ENCODE measurements at places on chromosomes 7 and 10.

- DNase-seq = no peak
These were observed 8.0 kb upstream of the PPIF start for GRCh38 chr10:79339266-79339665.

- no peak for DNase-seq
These were observed 207.4 kb downstream of the DIP2C start for GRCh38 chr10:482051-482501.

GRCh38 chr10:24396396-24396795, 187.5 kb downstream of the KIAA1217 start:
- DNase-seq = no peak

- no peak for DNase-seq
These were observed 228.7 kb downstream of the BAMBI start for GRCh38 chr10:28906011-28906411.

GRCh38 chr7:149440222-149440621, 20.6 kb downstream of the ZNF777 start:
- DNase-seq = no peak

- no peak for DNase-seq
These were observed 137.6 kb downstream of the TSPAN12 start for GRCh38 chr7:120720317-120720716.

DNA sequence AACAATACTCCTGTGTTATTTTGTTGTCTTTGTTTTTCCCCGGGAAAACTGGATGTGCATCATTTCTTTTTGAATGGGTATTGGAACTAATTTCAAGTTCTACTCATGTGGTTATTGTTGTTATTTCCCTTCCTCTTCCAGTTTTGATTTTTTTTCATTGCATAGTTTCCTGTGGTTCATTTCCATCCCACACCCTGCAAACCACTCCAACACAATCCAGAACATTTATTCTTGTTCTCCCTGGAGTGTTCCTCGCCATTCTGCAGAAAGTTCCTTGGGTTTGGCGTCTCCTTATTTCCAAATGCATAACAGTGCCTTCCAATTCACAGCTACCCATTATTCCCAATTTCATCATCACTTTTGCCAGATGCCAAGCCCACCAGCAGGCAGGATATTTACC, 775.1 kb downstream of the TNS3 start:
- no peak for DNase-seq

- DNase-seq = no peak
These were observed 4.3 kb upstream of the CALU start for GRCh38 chr7:128734890-128735289.

GRCh38 chr7:28865601-28866144, 92.5 kb downstream of the TRIL start:
- no peak for DNase-seq

DNA sequence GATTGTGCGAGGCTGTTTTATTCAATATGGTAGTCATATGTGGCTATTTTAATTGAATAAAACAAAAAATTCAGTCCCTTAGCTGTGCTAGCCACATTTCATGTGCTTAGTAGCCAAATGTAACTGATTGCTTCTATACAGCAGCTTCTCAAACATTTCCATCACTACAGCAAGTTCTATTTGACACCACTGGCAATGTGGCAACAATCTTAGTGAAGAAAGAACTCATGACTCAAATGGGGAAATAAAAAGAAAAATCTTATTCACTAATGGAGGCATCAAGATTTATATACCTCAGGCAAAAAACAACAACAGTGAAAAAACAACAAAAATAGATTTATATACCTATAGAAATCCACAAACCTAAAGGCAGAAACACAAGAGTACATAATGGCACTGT, 17.9 kb downstream of the SEM1 start:
- DNase-seq = no peak

DNA sequence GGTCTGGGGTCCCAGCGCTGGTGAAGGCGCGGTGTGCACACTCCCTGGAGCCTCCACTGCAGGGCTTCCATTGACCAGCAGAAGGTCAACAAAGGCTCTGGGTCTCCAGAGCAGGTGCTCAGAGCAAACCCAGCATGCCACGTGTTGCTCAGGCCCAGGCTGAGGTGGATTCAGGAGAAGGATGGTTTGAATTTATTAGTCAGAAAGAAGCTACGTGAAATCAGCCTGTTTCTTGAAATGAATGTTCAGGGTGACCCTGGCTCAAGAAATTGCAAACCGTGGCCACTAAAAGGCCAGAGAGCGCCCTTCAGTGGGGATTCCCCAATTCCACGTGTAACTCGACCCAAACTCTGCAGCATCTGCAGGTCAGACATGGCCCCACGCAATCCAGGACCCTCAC, 82.7 kb upstream of the PFKP start:
- DNase-seq = no peak

DNA sequence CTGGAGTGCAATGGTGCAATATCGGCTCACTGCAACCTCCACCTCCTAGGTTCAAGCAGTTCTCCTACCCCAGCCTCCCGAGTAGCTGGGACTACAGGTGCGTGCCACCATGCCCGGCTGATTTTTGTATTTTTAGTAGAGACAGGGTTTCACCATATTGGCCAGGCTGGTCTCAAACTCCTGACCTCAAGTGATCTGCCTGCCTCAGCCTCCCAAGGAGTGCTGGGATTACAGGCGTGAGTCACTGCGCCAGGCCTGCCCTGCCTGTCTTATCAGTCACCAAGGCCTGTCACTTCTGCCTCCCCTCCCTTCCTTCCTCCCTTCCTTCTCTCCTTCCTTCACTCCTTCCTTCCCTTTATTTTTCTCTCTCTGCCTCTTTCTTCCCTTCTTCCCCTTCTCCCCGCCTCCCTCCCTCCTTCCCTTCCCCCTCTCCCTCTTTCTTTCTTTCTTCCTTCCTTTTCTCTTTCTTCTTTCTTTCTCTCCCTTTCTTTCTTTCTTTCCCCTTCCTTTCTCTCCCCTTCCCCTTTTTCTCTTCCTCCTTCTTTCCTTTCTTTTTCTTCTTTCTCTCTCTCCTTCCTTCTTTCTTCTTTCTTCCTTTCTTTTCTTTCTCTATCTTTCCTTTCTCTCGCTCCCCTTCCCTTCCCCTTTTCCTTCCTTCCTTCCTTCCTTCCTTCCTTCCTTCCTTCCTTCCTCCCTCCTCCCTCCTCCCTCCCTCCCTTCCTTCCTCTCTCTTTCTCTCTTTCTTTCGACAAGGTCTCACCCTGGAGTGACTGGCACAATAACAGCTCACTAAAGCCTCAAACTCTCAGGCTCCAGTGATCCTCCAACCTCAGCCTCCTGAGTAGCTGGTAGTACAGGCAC, 3.1 kb upstream of the ST7 start:
- DNase-seq = no peak

- peak; percentile 20 for DNase-seq
These were observed 8.7 kb downstream of the ECD start for GRCh38 chr10:73159038-73159648.

- no peak for DNase-seq
These were observed 58.7 kb upstream of the KMT2E start for GRCh38 chr7:104955276-104955675.

GRCh38 chr7:36015733-36016132, 137.3 kb upstream of the EEPD1 start:
- no peak for DNase-seq

DNA sequence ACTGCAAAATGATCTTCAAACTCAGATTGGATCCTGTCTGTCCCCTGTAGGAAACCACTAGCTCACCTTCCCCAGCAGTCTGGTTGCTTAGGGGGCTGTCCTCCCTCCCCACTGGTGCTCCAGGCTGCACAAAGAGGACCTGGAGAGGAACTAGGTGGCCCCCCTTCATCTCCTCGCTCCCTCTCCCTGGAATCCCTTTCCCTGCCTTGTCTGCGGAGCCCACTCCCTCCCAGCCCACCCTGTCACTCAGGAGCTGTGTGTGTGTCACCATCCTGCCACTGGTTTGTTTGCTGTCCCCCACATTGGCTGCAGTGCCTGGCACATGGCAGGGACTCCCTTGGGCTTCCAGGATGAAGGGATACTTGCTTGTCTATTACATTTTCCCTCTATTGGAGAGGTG, 35.5 kb upstream of the ZMIZ2 start:
- DNase-seq = no peak

- DNase-seq = no peak
These were observed 585.8 kb downstream of the GATA3 start for GRCh38 chr10:8640301-8640700.

GRCh38 chr10:10038348-10038747, 979.3 kb upstream of the CELF2 start:
- DNase-seq = no peak

GRCh38 chr7:126535176-126535575, 717.6 kb downstream of the GRM8 start:
- no peak for DNase-seq

DNA sequence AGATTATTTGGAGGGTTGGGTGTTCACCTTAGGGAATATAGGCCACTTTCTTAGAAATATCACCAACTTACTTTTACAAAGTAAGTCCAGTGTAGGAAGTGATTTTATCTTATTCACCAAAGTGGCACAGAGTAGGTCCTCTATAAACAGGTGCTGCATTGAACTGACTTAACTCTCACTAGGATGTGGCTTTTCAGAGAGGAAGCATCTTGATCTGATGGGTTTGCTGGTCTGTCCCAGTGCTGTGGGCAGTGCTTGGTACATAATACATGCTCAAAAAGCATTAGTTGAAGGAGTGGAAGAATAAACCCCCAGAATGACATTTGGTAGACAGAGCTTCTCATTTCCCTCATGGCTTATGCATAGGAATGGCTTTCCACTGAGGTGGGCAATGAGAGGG, 334.7 kb downstream of the LRMDA start:
- no peak for DNase-seq

GRCh38 chr7:101664436-101664835, 35.3 kb upstream of the MYL10 start:
- DNase-seq = no peak

- no peak for DNase-seq
These were observed 176.7 kb upstream of the ZNF32 start for GRCh38 chr10:43825421-43825820.

DNA sequence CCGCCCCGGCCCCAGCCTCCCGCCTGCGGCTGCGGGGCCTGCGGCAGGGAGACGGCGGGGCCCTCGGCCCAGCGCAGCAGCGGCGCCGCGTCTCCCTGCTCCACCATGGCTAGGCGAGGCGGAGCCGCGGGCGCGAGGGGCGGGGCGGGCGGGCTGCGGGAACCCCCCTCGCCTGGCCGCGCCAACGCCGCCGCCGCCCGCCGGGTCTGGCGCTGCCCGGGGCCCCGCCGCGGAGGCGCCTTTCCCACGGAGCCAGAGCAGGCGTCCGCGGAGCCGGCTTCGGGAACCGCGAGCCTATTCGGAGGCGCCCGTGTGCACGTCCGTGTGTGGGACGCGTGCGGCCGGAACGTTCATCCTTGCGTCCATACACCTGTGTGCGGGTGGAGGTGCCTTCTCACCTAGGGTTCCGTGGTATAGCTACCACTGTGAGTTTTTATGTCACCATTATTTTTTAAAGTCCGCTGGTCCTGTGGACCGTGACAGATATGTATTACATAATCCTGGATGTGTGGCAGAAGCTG, at the start of gene DENND11:
Gene DENND11, minus strand, starts transcription at position 120 of the 521 bp plus-strand sequence. Its CDS starts 13 bp downstream, at position 107.
- peak; percentile 42 for DNase-seq

DNA sequence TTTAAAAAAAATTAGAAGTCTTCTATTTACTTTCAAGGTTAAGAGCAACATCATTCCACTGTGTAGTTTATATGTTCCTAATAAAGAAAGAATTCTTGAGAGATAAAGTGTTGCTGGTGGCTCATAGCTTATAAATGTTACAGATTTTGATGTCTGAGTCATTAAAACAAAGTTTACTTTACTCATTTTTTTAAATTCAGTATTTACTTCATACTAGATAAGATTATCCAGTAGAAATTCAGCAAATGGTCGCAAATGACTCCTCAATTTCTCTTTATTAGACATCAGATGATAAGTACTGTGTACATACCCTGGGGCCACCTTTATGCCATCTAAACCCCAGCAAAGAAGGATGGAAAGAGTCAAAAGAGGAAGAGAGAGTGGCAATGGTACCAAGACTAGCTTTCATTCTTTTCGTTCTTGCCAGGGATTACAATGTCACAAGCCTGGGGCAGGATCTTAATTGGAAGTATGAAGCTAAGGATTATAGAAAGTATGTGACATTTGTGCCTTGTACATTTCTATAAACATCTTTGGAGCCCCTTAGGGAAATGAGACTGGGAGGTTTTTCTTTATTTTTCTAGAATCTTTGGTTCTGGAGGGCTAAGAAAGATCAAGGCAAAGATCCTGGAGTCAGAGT, 206.1 kb downstream of the CHRM2 start:
- DNase-seq = no peak

GRCh38 chr7:112708236-112708635, 82.0 kb downstream of the TMEM168 start:
- no peak for DNase-seq

DNA sequence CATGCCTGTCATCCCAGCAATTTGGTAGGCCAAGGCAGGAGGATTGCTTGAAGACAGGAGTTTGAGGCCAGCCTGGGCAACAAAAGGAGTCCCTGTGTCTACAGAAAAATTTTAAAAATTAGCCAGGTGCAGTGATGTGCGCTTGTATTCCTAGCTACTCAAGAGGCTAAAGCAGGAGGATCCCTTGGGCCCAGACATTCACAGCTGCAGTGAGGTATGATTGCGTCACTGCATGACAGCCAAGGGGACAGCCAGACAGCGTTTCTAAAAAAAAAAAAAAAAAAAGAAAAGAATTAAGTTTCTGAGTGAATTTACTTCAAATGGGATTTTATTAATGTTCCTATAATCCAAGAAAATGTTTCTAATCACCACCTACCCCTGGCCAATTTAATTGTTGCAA, 87.4 kb upstream of the RNF148 start:
- no peak for DNase-seq

GRCh38 chr7:32670110-32671025, 175.1 kb downstream of the AVL9 start:
- DNase-seq = no peak

DNA sequence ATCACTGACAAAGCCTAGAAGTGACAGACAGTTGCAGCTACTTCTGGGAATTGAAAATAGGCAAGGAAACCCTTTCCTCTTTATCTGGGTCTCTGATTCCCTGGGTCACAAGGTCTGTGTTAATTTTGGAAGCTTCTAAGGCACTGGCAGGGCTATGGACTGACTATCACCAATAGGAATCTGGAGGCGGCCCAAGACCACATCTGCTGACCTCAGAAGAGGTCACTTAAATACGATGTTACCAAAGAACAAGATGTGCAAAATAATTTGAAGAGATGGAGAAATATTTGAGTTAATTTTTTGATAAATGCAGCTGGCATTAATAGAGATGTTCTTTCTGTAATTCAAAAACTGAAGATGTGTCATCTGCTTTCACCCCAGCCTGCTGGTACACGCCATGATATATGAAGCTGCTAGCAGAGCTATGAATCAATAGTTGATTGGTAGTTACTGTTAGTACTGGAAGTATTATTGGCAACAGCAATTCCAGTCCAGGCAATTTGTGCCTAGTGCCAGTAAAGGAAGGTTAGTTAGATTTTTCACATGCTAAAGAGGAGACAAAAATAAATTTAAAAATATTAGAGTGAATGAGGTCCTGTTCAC, 5.5 kb upstream of the STEAP4 start:
- DNase-seq = no peak

Data from progenitor cell of endocrine pancreas (in vitro differentiated cells).